NCI-H1417 treated with DMSO at 0.1 percent for 48 hours (cell line): ENCODE measurements at places on chromosomes 3 and 15.

DNA sequence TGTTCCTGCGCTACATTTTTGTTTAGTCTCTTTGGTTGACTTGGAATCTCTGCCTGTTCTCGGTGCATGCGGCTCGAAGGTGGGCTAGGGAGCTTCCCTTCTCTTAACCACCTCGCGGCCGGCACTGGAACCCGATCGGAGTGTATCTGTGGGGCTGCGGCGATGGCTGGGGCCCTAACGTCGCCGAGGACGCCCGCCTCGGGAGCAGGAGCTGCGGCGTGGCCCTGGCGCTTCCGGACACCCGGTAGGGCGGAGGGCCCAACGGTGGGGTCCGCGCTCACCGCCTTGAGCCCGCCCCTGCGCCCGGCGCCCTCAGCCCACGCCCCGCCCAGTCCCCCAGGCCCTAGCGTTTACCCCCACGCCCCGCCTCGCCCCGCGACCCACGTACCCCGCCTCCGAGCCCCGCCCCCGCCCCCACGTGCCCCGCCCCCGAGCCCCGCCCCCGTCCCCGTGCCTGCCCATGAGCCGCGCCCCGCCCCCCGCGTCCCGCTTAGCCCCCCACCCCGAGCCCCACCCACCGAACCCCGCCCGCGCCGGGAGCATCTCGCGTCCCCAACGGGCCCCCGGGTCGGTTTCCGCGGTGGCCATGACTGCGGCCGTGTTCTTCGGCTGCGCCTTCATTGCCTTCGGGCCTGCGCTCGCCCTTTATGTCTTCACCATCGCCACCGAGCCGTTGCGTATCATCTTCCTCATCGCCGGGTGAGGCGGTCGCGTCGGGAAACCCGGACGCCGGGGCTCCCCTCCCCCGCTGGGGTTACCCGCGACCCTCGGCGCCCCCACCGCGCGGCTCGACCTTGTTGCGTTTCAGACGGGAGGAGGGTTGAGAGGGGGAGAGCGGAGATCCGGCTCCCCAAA lies at the start of gene APH1B:
TSS of gene APH1B (plus strand) at position 568 of the 855 bp plus-strand sequence. CDS start at position 587, 19 bp downstream.
- peak; percentile 30 for DNase-seq

- no peak for DNase-seq
These were observed 55.1 kb upstream of the POLR2M start for GRCh38 chr15:57651445-57651844.

GRCh38 chr3:39186692-39187151 lies 5.7 kb downstream of the XIRP1 start:
- no peak for DNase-seq

- DNase-seq = no peak
These were observed 35.4 kb downstream of the CP start for GRCh38 chr3:149186219-149186618.

DNA sequence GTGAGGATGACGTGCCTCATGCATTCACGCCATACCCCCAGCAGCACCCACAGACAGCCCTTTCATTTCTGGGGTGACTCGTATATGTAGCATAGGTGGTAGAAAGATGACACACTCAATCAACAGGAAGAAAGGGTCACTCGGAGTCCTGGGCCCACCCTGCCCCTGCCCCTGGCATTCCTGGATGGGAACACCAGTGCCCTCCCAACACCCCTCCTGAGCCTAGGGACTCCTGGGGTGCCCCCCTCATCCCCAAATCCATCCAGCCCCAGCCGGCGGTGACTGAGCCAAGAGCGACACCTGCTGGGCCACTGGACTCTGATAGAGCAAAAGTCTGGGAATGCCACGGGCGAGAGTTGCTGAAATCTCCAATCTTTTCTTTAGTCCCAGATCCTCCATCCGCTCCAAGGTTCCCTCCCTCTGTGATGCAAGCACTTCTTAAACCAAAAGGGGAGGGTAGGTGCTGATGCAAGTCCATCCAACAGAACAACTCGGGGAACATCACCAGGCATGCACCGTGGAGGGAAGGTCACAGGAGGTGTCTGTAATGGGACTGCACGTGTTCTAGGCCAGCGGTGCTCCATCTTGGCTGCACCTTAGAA lies 31.1 kb downstream of the ACAN start:
- DNase-seq = no peak

DNA sequence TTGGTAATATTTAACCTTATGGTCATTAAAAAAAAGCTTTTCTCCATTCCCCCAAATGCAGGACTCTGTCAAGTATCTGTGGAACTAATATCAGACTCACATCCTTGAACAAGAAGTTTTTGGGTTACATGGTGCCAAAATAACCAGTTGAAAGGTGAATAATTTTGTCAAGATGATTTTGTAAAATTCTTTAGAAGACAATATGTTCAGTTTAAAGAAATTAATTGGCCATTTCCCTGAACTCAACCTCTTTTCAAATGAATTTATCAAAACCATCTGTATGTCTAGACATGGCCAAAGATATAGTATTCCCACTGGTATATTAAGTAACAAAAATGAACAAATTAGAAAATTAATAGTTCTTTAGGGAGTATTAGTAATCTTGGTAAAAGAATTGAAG lies 280.5 kb downstream of the MBNL1 start:
- DNase-seq = no peak

- no peak for DNase-seq
These were observed 29.7 kb downstream of the EFCAB12 start for GRCh38 chr3:129398803-129399144.

- DNase-seq = no peak
These were observed 191.8 kb downstream of the MAGI1 start for GRCh38 chr3:65846936-65847335.

GRCh38 chr3:177318559-177318958 lies 121.3 kb upstream of the TBL1XR1 start:
- no peak for DNase-seq

DNA sequence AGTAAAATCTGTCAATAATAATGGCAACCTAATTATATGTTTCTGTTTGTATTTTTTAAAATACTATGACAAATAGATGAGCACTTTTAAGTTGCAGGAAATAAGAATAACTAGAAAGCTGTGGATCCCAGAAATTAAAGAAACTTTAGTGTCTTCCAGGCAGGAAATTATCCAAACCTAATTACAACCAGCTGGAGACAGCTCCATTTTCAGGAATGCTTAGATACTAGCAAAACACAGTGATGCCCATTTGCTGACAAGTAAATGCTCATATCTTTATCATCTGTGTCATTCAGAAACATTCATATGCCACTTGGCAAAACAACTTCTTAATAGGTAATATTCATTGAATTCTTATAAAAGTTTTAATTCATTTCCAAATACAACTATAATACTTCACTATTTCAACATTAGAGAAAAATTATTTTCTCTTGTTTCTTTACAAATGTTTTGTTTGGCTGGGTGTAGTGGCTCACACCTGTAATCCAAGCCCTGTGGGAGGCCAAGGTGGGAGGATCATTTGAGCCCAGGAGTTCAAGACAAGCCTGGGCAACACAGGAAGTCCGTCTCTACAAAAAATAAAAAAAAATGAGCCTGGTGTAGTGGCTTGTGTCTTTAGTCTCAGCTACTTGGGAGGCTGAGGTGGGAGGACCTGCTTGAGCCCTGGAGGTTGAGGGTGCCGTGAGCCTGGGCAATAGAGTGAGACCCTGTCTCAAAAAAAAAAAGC lies 169.1 kb upstream of the TSPAN3 start:
- no peak for DNase-seq

- peak; percentile 7 for DNase-seq
These were observed 121.8 kb downstream of the PDZRN3 start for GRCh38 chr3:73502609-73503583.

DNA sequence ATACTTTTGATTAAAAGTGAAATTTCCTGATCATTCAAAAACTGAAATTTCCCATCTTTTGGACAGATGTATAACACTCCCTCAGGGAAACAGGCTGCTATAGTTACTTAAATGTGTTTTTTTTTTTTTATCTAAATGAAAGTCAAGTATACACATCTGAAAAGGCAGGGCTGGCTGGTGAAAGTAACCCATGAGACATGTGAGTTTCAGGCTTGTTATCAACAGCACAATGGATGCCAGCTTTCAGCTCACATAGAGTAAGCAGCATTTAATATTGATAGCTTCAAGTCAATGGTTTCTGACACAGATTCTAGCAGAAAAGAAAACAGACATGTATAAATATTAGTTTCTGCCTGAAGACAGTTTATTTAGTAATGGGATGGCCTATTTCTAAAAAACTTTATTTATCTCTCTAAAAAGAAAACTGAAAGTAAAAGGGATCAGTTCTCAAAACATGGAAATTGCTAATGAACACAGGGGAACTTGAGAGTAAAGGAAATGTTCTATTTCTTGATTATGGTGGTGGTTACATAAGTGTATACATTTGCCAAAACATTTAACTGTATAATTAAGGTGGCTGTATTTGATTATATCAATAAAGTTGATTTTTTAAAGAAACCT lies 89.7 kb upstream of the CMC1 start:
- no peak for DNase-seq

- DNase-seq = no peak
These were observed 311.5 kb upstream of the DCBLD2 start for GRCh38 chr3:99212969-99213368.

- DNase-seq = no peak
These were observed 106.3 kb downstream of the STAG1 start for GRCh38 chr3:136645915-136646314.

GRCh38 chr3:100117093-100117492 lies 2.8 kb upstream of the FILIP1L start:
- no peak for DNase-seq

DNA sequence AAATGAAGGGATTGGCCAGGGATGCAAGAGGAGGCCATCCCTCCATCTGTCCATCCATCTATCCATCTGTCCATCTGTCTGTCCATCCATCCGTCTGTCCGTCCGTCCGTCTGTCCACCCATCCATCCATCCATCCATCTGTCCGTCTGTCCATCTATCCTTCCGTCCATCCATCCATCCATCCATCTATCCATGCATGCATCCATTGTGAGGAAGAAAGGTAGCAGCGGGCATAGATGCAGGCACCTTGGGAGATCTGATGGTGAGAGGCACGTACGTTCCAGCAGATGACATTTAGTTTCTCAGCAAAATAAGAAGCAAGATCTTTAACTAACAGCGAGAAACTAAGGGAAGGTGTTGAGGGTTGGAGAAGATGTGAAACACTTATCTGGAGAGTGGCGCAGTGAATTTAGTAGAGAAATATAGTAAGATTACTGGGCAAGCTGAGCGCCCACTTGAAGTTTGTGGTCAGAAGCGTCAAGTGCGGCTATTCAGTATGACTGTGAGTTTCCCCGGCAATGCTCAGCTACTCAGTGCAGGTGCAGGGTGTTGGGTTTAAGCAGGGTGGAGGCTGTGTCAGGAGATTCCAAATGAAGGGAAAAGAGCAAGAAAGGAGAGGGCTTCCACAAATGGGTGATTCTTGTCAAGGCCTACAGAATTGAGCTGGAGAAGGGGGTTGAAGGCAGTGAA lies 22.4 kb upstream of the SRP14 start:
- no peak for DNase-seq

- no peak for DNase-seq
These were observed at the start of gene COL8A1 for GRCh38 chr3:99638167-99638948. TSS of gene COL8A1 (plus strand) at chr3:99638594. CDS start at chr3:99790683, 152,089 bp downstream.

GRCh38 chr3:55305696-55306485 lies 181.2 kb downstream of the WNT5A start:
- no peak for DNase-seq

- no peak for DNase-seq
These were observed 515.1 kb downstream of the GABRG3 start for GRCh38 chr15:27486051-27486450.

DNA sequence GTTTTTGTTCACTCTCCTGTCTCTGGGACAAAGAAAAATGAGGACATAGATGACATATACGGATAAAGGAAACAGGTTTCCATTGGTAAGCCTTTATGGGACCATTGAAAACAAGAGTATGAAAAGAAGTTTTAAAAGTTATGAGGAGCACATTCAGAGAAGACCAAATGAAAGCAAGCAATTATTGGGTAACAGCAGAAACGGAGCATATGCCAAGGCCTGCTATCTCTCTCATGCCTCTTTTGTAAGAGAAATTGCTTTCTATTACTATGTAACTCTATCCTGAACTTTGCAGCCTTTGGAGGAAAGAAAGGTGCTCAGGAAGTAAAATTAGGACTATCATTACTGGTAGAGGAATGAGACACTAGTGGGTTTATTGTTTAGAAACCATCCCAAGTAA lies 14.9 kb upstream of the DPH6 start:
- no peak for DNase-seq

DNA sequence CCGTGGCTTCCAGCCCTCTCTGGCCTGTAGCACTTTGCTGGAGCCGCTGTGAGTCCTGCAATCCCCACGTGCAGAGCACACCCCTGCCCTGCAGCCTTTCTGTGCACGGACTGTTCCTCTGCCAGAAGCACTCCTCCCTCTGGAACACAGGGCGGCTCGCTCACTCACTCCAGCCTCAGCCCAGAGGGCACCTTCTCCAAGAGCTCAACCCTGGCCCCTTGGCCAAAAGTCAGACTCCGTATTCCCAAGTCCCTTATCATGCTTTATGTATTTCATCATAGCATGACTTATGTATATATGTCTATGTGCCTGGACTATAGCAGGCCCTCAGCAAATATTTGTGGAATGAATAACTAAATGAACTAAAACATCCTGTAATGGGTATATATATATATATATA lies 63.2 kb downstream of the ASB7 start:
- no peak for DNase-seq

DNA sequence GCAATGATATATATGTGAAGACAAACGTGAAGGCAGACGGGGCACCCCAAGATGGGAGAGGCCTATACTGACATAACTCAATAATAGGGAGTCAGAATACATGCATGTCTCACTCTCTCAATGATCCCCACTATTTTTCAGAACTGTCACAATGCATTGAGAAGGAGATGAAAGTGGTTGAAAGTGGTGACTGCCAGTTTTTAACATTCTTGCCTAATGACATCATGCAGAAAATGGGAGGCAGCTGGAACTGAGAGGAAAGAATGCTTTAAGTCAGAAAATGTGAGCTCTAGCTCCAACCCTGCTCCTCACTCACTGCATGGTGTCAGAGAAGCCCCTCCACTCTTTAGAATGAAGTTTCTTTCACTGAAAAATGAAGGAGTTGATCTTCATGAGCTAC lies 55.3 kb upstream of the P2RY1 start:
- DNase-seq = no peak

GRCh38 chr15:78969687-78970349 lies 25.0 kb upstream of the CTSH start:
- DNase-seq = no peak

DNA sequence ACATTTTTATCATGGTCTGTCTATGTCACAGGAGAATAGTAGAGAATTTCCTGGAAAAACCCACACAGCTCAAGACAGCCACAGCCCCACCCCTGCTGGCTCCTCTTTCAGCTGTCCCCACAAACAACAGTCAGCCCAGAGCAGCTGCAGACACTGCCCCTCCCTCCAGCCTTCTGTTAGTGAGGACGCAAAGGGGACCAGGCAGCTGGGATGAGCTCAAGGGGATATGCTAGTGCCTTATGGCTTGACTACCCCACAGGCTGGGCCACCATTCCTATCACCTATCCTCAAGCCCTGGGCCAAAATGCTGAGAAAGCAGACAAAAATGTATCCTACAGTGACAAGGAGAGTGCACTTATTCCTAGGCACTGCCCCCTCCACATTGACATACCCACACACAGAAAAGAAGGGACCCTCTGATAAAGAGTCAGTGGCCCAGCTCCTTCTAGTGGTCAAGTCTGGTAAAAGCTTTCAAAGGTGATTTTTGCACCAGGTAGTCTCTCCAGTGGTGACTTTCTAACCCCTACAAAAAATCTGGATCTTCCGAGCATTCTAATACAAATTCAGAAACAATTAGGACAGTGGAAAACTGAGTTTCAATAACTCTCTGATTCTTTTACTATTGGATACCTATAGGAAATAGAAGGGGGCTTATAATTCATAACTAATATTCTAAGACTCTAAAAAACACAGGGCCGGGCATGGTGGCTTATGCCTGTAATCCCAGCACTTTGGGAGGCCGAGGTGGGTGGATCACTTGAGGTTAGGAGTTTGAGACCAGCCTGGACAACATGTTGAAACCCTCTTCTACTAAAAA lies 3.0 kb upstream of the MAP1A start:
- DNase-seq = no peak
